Activated naive CD8-positive, alpha-beta T cell treated with anti-CD3 and anti-CD28 coated beads, Interleukin-2, amount 10 ng/mL, durations not matched to agents 7 days and 5 days (primary cell): ENCODE measurements at places on chromosomes 1 and 21. TPM values are rescaled to one million over a fixed set of nuclear protein-coding genes. Genes with fewer than 3 reads are reported as not detected.

Gene RAB42
- 0.50 TPM for total RNA-seq

Gene RNU1-4
- total RNA-seq = 3,430 TPM

Gene SEC22B
- total RNA-seq = 32.0 TPM

Gene ADORA1
- total RNA-seq = not detected

Gene LTN1
- total RNA-seq = 27.4 TPM

Gene C1orf185
- total RNA-seq = not detected

Gene LPGAT1
- total RNA-seq = 47.4 TPM

Gene PDE9A
- total RNA-seq = 7.5 TPM

Gene LIN28A
- not detected for total RNA-seq

Gene MAEL
- total RNA-seq = not detected

Gene DIO1
- not detected for total RNA-seq

Gene NUP210L
- total RNA-seq = 0.17 TPM

GRCh38 chr1:91736715-91737615 is 149.0 kb downstream of the TGFBR3 start:
- H3K27me3 ChIP-seq = peaks cover 6% of the 10 kb centered on the region
- H3K4me3 ChIP-seq = no peak overlapping the region
- no peak overlapping the region for H3K27ac ChIP-seq
- H3K4me1 ChIP-seq = peaks cover 2% of the 10 kb centered on the region
- no peaks in the 10 kb centered on the region for H3K36me3 ChIP-seq

GRCh38 chr1:56477164-56478111 is 101.9 kb downstream of the PLPP3 start:
- no peaks in the 10 kb centered on the region for H3K4me1 ChIP-seq
- no peak for DNase-seq
- no peaks in the 10 kb centered on the region for H3K36me3 ChIP-seq
- no peak overlapping the region for H3K27ac ChIP-seq

DNA sequence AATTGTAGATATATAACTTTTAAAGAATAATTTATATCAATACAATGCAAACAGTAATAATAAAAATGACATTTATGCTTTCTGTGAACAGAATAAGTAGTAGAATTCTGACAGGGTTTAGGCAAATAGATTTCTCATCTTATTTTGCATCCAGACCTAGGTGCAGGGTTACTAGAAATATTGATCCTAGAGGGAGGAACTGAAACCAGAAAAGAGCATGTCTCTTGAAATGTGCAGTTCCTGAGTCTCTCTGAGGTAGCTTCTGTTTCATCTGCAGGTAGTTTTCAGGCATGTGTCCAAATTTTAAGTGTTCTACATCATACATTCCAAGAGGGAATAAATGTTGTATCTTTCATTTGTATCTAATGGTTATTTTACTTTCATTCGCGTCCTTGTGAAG is 631.9 kb upstream of the ADGRL4 start:
- H3K27ac ChIP-seq = no peak overlapping the region
- no peaks in the 10 kb centered on the region for H3K36me3 ChIP-seq
- H3K4me1 ChIP-seq = no peaks in the 10 kb centered on the region
- no peak for DNase-seq
- no peak overlapping the region for H3K4me3 ChIP-seq

DNA sequence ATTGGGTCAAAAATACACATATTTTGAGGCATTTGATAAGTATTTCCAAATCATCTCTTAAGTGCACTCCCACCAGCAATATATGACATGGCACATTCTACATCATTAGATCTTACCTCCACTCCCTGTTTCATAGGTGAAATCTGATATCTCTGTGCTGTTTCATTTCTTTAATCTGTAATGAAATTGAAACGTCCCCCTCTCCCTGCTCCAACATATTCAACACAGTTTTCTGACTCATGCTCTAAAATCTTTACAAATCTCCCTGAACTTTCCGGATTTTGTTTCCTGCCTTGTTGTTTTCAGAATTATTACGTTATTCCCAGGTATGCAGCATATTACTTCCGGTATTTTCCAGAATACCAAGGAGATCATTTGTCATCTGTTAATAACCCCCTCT is 66.1 kb upstream of the AKT3 start:
- DNase-seq = no peak
- H3K27ac ChIP-seq = no peak overlapping the region
- peaks cover 49% of the 10 kb centered on the region for H3K27me3 ChIP-seq
- peak overlapping the region; percentile 67 for H3K4me3 ChIP-seq

GRCh38 chr1:178503849-178504248 is 7.1 kb upstream of the CLEC20A start:
- H3K27ac ChIP-seq = no peak overlapping the region
- peaks cover 2% of the 10 kb centered on the region for H3K27me3 ChIP-seq
- no peaks in the 10 kb centered on the region for H3K4me1 ChIP-seq
- no peak overlapping the region for H3K4me3 ChIP-seq
- H3K36me3 ChIP-seq = no peaks in the 10 kb centered on the region
- DNase-seq = no peak

GRCh38 chr1:110860174-110860573 is 12.8 kb upstream of the CD53 start:
- no peak overlapping the region for H3K27ac ChIP-seq
- peaks cover 8% of the 10 kb centered on the region for H3K4me1 ChIP-seq
- no peak overlapping the region for H3K4me3 ChIP-seq
- no peak for DNase-seq
- H3K27me3 ChIP-seq = no peaks in the 10 kb centered on the region

DNA sequence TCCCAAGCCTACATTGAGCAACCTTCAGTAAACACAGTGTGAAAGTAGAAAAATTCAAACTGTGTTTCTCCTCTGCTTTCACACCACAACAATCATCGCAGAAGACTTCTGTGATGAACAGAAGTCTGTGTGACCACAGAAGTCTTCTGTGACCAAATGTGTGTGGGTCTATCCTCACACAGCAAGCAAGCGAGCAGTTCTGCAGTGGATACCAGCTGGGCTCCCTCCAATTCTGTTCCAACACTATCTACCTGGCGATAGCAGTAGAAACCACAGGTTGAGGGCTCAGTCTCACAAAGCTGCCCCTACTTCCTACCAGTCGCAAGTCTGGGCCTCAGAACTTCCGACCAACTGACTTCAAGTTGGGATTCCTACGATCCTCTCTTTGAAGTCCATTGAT is 21.0 kb upstream of the RAP1A start:
- peaks cover 85% of the 10 kb centered on the region for H3K4me1 ChIP-seq
- H3K36me3 ChIP-seq = no peaks in the 10 kb centered on the region
- peak overlapping the region; percentile 79 for H3K4me3 ChIP-seq
- no peaks in the 10 kb centered on the region for H3K27me3 ChIP-seq

DNA sequence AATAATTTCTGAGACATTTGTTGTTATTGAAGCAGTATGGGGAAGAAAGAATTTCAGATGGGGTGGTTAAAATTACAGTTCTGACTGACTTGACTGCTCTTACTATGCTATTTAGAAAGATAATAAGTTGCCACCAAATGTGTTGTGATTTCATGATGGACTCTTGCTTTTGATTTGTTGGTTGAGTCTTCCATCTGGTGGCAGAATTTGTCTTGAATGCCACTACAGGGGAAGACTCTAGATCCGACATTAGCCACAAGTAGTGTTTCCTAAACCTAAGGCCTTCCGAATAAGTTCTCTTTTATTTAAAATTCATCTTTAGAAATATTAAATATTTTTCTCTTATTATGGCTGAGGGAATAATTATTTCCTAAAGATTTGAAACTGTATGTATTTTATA is 190.9 kb upstream of the ADGRL4 start:
- no peak overlapping the region for H3K4me3 ChIP-seq
- H3K27ac ChIP-seq = no peak overlapping the region
- no peaks in the 10 kb centered on the region for H3K27me3 ChIP-seq
- no peak for DNase-seq
- H3K36me3 ChIP-seq = no peaks in the 10 kb centered on the region
- no peaks in the 10 kb centered on the region for H3K4me1 ChIP-seq

DNA sequence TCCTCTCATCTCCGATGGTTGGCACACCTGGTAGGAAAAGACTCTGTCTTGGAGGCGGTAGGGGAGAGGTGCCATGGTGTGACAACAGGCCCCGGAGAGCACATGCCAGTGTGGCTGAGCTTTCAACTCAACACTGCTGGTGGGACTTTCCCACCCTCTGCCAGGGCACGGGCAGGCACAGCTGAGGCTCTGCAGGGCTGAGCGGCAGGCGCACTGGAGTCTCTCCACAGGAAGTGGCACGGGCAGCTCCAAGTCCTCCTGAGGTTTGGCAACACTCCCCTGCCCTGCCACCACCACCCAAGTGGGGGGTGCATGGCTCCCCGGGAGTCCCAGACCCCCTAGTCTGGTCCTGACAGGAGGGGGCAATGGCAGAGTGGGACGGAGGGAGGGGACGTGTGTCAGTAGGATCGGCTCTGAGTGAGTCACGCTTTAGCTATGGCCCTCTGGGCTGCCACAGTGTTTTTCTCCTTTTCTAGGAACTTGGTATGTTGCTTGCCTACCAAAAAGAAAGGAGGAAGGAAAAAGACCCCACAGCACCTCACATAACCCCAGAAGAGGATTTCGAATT is 27.3 kb upstream of the EVA1B start:
- peaks cover 27% of the 10 kb centered on the region for H3K36me3 ChIP-seq
- peaks cover 23% of the 10 kb centered on the region for H3K4me1 ChIP-seq
- peak; percentile 50 for DNase-seq
- no peaks in the 10 kb centered on the region for H3K27me3 ChIP-seq

- peaks cover 14% of the 10 kb centered on the region for H3K36me3 ChIP-seq
- DNase-seq = no peak
- H3K4me1 ChIP-seq = peaks cover 11% of the 10 kb centered on the region
- H3K27ac ChIP-seq = no peak overlapping the region
- H3K27me3 ChIP-seq = no peaks in the 10 kb centered on the region
Measured at GRCh38 chr1:28766532-28767183, 29.9 kb downstream of the YTHDF2 start.

GRCh38 chr21:45103971-45104520 is 29.7 kb downstream of the ADARB1 start:
- H3K4me1 ChIP-seq = peaks cover 43% of the 10 kb centered on the region
- peak overlapping the region; percentile 1 for H3K4me3 ChIP-seq
- H3K27me3 ChIP-seq = no peaks in the 10 kb centered on the region
- no peak for DNase-seq

DNA sequence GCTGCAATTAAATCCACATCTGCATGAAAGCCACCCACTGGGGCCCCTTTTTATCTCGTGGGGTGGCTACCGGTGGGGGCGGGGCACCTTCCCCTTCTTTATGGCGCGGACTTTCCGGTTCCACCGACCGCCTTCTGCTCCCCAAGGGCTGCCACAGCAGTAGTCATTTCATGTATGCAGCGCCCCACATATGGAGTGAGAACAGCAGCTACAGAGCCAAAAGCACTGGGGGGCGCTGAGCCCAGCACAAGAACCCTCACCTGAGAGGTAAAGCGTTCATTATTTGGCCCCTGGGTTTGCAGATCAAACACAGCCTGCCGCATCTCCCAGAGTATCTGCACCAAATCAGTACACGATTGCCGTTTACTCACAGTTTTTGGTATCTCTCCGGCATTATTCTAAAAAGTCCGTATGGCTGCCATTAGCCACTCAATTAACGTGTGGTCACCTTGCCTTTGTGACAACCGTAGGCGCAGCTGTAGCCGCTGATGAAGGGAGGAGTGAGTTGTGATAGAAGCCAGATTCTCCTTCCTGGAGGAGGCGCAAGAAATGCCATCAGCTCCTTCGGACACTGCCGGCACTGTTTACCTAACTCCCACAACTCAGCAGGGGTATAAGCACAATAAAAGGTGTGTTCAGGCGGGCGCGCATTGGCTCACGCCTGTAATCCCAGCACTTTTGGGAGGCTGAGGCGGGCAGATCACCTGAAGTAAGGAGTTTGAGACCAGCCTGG is 30.4 kb upstream of the CR2 start:
- H3K4me3 ChIP-seq = no peak overlapping the region
- DNase-seq = no peak
- no peaks in the 10 kb centered on the region for H3K4me1 ChIP-seq

DNA sequence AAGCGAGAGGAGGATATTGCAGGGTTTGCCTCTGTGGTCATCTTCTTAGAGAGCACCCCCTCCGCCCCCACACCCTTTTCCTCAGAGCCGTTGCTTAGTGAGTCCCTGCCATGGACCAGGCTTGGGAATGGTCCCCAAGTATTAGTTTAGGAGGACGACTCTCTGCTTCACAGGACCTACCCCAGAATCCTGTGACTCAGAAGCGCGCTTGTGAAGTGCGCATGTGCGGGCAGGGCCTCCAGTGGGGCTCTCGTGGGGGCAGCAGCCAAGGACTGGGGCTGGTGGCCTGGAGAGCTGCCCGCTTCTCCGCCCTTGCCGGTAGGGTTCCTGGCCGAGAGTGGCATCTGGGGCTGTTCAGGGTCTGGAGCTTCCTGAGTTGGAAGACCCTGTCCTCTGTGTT is 37.3 kb upstream of the HMGN1 start:
- peaks cover 31% of the 10 kb centered on the region for H3K4me1 ChIP-seq
- H3K27ac ChIP-seq = peak overlapping the region; percentile 63
- H3K36me3 ChIP-seq = no peaks in the 10 kb centered on the region

GRCh38 chr1:17437260-17437579 is 2.3 kb downstream of the RCC2 start:
- peaks cover 40% of the 10 kb centered on the region for H3K4me1 ChIP-seq
- H3K27ac ChIP-seq = peak overlapping the region; percentile 74
- H3K36me3 ChIP-seq = peaks cover 7% of the 10 kb centered on the region
- H3K4me3 ChIP-seq = peak overlapping the region; percentile 83
- no peak for DNase-seq

GRCh38 chr1:209672705-209673630 is 2.2 kb upstream of the G0S2 start:
- H3K4me1 ChIP-seq = peaks cover 42% of the 10 kb centered on the region
- H3K27me3 ChIP-seq = peaks cover 28% of the 10 kb centered on the region
- H3K36me3 ChIP-seq = peaks cover 4% of the 10 kb centered on the region
- H3K4me3 ChIP-seq = peak overlapping the region; percentile 0
- peak overlapping the region; percentile 14 for H3K27ac ChIP-seq

GRCh38 chr1:174036204-174036603 is 14.0 kb upstream of the RC3H1 start:
- no peak overlapping the region for H3K27ac ChIP-seq
- H3K36me3 ChIP-seq = no peaks in the 10 kb centered on the region
- no peak overlapping the region for H3K4me3 ChIP-seq
- H3K27me3 ChIP-seq = peaks cover 13% of the 10 kb centered on the region

DNA sequence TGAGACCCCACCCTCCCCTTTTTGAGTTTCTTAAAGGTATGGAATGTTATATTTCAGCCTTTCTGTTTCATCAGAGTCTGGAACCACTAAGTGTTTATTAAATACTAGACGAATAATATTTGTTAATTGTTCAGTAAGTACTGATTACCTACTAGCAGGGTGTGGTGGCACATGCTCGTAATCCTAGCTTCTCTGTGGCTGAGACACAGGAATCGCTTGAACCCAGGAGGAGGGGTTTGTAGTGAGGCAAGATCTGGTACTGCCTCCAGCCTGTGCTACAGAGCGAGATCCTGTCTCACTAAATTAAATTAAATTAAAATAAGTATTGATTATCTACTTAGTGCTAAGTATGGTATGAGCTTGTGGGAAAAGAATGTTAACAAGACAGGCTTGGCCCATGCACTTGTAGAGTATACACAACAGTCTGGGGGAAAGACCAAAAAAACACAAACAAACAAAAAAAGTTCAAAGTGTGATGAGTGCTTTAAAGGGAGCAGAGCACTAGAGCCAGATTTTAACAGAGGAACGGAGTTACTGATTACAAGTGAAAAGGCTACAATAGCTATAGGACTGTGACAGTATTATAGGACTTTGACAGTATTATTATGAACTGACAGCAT is 2.4 kb downstream of the CEPT1 start:
- H3K27me3 ChIP-seq = no peaks in the 10 kb centered on the region
- H3K4me3 ChIP-seq = peak overlapping the region; percentile 26
- peaks cover 25% of the 10 kb centered on the region for H3K36me3 ChIP-seq
- no peak for DNase-seq
- peaks cover 43% of the 10 kb centered on the region for H3K4me1 ChIP-seq

- H3K4me1 ChIP-seq = no peaks in the 10 kb centered on the region
- no peak overlapping the region for H3K27ac ChIP-seq
- H3K36me3 ChIP-seq = no peaks in the 10 kb centered on the region
- no peaks in the 10 kb centered on the region for H3K27me3 ChIP-seq
- no peak overlapping the region for H3K4me3 ChIP-seq
Measured at GRCh38 chr21:45859762-45860357, 121.7 kb upstream of the COL6A1 start.
